ENCODE measurements at places on chromosomes 13 and 19.
A peak's percentile ranks its signal among the peaks of the same experiment; 100 is the strongest.

DNA sequence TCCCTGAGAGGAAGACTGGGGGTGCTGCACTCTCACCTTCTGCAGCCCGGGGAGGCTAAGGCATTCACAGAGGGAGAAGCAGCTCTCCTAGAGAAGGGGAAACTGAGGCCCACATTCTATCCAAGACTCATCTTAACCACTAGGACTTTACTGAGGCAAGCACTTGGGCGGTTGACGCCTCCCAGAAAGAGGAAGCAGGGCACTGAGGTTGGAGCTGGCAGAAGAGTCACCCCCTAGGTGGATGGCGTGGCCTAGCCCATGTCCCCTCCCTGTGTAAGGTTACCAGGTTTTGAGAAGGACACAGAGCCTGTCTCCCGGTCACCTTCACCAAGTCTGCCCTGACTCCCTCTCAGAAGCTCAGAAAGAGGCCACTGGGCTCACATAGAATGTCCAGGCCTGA, 2.7 kb downstream of the S1PR2 start:
- DNase-seq = no peak

DNA sequence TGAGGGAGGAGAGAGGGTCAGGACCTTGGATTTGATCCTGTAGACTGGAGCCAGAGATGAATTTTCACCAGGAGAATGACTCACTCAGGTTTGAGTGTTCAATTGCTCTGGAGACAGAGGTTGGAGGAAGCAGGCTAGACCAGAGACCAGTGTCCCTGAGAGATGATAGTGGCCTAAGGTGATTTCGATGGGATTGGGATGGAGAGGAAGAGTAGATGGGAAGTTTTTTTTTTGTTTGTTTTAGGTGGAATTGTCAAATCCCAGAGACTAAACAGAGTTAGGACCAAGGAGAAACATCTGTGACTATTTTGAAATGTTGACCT, 2.3 kb downstream of the CEBPG start:
- DNase-seq = no peak

DNA sequence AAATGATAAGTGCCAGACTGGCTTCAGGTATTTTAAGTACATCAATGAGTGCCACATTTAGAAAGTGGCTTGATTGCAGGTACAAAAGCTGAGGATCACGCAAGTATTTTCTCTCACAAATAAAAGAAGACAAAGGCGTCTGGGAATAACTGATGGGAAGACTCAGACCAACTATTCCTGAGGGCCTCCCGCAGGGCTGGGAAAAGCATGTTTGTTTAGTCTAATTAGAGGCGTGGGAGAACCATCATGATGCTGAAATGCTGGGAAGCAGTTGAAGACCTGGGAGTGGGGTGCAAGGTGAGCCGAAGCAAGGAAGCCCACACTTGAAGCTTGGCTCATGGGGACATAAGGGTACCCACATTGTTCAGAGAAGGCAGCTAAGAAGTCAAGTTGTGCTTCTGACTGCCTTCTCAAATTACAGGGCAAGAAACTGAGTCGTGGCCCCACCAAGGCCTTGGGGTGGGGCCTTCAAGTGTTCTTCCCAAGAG, 536.0 kb downstream of the MYO16 start:
- no peak for DNase-seq

DNA sequence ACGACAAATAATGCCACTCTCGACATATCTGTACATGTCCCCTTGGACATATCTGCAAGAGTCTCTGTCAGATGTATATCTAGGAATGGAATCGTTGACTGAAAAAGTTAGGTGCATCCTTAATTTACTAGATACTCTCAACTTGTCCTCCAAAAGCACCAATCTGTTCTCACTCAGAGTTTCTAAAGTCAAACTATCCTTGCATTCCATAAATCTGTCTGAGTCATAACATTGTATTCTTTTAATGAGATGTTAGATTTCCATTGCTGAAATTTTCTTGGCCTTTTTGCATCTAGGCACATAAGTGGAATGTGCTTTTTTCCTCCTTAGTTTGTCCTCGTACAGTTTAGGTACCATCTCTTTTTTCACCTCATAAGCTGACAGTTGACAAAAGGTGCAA, 139.8 kb downstream of the PTPRS start:
- DNase-seq = no peak

GRCh38 chr19:56639217-56639616, 3.7 kb upstream of the SMIM17 start:
- DNase-seq = peak; percentile 53

GRCh38 chr13:99774644-99775043, 196.9 kb downstream of the ZIC5 start:
- no peak for DNase-seq

- no peak for DNase-seq
Measured at GRCh38 chr13:106916329-106916976, 348.5 kb upstream of the ARGLU1 start.

DNA sequence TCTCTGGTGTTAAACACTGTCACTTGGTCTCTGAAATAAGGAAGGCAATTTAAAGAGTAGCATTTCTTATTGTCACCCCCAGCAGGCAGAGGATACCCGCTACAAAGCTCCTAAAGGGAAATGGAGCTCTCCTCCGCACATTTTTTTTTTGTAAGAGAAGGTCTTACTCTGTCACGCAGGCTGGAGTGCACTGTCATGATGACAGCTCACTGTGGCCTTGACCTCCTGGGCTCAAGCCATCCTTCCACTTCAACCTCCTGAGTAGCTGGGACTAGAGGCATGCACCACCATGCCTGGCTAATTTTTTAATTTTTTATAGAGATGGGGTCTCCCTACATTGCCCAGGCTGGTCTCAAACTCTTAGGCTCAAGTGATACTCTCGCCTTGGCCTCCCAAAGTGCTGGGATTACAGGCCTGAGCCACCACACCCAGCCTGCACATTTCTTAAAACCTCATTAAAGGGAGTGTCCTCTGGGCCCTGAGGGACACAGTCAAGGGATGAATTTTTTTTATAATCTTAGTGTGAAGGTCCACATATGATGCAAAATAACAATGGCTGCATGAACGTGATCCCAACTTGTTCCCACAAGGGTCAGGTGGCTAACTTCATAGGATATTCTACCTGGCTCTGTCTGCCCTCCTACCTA, 32.1 kb downstream of the SLC25A30 start:
- DNase-seq = no peak

- DNase-seq = no peak
Measured at GRCh38 chr19:4164262-4164661, 10.8 kb downstream of the CREB3L3 start.

- DNase-seq = no peak
Measured at GRCh38 chr13:50389726-50390125, 374.5 kb downstream of the KCNRG start.

Measured in neuronal stem cell (in vitro differentiated cells).